ENCODE measurements at places on chromosomes 11 and 22. TPM values are rescaled to one million over a fixed set of nuclear protein-coding genes. Genes with fewer than 3 reads are reported as not detected.

The ARRB1 gene
- 26.7 TPM for total RNA-seq

- no peak for DNase-seq
These were observed 36.9 kb downstream of the NAALAD2 start for GRCh38 chr11:90171359-90171758.

The SCN4B gene
- not detected for total RNA-seq

The DRICH1 gene
- 1.7 TPM for total RNA-seq

The MRGPRX1 gene
- total RNA-seq: not detected

GRCh38 chr11:114122686-114123085 lies 63.2 kb downstream of the ZBTB16 start:
- DNase-seq: no peak

The FJX1 gene
- total RNA-seq: not detected

GRCh38 chr22:31345331-31346254 lies 553 bp downstream of the PATZ1 start:
- DNase-seq: peak; percentile 90

DNA sequence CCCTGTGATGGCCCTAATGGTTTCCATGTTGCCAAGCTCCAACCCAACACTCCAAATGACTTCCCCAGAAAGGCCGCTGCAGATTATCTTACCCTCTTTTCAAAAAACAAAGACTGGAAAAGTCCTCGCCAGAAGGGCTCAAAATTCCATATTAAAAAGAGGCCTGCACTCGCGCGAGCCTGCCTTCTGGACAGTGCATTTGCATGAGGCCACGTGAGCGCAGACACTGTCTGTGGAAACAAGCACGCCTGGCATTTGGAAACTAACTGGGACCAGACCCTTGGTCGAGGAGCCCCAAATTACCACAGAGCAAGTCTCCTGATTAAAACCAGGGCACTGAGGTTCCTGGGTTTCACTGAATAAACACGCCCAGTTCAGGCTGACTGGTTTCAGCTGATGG lies 42.9 kb downstream of the ABTB2 start:
- DNase-seq: no peak

DNA sequence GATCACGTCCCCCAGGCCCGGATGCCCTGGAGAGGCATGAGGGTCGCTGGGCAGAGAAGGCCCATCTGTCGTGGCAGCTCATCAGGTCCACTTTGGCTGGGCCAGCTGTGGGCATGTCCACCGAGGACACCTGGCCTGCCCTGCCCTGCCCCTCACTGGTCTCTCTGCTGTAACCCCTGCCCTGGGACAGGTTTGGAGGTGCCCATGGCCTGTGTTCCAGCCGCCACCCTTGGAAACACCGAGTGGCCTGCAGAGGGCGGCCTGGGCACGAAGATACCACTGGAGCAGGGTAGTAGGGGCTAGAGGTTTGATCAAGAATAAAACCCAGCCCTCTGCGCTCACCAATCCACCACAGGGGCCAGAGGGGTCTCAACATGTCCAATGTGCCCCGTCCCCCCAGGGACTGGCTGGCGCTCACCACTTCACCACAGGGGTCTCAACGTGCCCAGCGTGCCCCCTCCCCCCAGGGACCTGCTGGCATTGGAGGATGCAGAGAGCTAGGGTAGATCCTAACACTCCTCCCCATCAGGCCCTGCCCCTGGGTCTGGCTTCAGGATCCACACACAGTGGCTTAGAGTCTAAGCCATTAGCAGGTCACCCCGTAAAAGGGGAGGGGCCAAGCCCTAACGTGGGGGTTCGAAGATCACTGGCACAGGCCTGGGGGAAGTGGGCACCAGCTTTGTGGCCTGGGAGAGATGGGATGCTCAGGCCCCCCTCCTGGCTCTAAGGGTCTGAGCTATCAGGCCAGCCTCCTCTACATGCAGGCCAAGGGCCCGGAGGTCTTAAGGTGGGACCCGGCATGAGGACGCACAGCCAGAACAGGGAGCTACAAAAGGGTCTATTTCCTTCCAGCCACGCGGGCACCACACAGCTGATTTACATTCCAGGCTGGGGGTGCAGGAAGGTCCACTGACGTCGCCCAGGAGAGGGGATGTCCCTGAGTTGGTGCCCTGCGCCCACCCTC lies 1.3 kb upstream of the HDAC10 start:
- peak; percentile 76 for DNase-seq

The OR9Q2 gene
- not detected for total RNA-seq

The KREMEN1 gene
- not detected for total RNA-seq

DNA sequence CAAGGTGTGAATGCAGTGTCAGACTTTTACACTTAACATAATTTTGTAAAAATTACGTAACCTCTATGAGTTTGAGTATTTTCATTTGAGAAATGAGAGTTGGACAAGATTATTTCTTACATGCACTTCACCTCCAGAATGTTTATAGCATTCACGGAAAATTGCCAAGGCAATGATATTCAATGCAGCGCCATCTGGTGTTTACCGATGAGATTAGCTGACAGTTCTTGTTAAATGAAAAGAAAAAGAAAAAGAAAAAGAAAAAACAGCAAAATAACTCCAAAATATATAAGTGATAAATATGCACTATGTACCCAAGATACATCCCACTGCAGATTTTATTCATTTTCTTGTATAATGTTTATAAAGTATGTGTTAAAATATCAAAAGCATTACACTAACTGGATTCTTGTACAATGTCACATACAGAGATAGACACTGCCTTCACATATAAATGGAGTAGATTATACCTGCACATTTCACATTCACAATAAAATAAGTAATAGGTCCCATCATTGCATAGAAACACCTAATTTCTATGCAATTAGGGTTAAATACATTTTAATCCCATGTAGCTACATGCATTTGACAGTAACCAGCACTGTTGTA lies 976.3 kb upstream of the FAT3 start:
- DNase-seq: peak; percentile 13

The NCAM1 gene
- total RNA-seq: not detected

The MYBPC3 gene
- not detected for total RNA-seq

DNA sequence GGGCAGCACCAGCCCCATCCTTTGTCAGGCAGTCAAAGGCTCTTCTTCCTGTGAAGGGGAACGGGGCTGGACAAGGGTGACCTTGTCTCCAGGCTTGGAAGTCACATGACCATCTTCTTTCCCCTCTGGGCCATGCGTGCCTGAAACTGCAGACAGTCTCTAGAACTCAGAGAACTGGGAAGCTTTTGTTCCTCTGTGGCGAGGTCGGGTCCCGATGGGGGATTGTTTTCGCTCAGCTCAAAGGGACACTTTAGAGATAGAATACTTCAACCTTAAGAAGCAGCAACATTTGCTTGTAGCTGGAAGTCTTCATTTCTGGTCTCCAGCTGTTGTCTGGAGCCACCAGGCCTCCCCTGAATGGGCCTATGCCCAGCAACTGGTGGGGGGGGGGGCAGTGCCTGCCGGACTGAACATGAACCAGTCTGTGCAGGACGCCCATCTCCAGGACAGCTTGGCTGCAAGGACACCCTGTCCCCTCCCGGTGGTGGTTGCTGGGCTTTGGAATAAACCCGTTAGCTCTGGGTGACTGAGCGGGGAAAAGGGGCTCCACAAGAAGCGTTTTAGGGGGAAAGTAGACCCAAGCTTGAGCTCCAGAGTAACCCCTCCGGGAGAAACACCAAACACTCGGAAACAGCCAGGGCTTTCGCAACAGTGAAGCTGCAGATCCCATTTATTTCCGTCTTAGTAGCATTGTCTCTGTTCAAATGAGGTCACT lies 55.7 kb upstream of the EMID1 start:
- DNase-seq: no peak

DNA sequence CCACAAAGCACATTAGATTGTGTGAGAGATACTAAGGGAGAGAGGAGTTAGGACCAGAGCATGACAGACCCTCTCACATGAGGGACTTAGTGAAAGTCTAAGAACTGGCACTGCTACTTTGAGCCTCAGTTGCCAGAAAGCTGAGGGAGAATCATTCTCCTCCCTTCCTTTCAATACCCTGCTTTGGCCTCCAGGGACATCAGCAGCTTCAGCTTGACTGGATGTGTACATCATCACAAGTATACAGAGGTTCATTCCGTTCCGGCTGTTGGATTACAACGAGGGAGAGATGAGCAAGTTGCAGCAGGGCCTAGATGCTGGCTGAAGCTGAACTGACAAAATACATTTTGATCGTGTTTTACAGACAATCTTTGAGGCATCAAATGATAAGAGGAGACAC lies 15.7 kb upstream of the ANO5 start:
- no peak for DNase-seq

The ELF5 gene
- total RNA-seq: not detected

The RIBC2 gene
- not detected for total RNA-seq

The TRPC6 gene
- total RNA-seq: not detected

The OR56B4 gene
- total RNA-seq: not detected

- no peak for DNase-seq
These were observed 6.0 kb upstream of the SYT7 start for GRCh38 chr11:61586792-61587430.

The TUBGCP6 gene
- total RNA-seq: 126 TPM

DNA sequence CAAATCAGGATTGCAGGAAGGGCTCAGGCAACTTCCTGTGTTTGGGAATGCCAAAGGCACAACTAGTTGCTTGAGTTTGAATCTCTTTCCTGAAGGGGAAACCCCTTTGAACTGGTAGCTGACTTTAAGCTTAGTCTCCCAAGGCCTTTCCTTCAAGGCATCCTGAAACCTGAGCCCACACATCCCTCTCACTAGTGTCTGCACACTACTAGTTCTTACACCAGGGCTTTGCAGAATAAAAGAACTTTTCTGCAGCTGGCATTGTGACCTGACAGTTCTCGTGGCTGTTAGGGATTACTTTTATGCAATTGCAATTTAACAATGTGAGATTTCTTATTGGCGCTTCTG lies 95.4 kb downstream of the EXT2 start:
- DNase-seq: no peak

The CSNK1E gene
- total RNA-seq: 208 TPM

GRCh38 chr11:110512026-110512425 lies 82.3 kb downstream of the FDX1 start:
- no peak for DNase-seq

DNA sequence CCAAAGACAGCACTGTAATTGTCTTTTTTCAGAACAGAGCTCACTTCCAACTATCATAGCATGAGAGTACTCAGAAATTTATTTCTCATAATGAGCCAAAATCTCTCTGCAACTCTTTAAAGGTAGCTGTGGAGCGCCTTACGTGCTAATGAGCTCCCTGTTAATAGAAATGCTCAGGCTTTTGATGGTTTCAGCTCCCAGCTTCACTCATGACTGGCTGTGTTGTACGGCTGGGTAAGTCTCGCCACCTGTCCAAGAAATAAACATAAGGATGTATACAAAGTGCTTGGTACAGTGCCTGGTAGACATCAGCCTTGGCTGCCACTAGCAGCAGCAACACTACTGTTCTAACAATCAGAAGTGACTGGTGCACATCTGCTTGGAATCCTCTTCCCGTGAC lies 109.4 kb downstream of the LDLRAD3 start:
- DNase-seq: no peak

The NADSYN1 gene
- 106 TPM for total RNA-seq

DNA sequence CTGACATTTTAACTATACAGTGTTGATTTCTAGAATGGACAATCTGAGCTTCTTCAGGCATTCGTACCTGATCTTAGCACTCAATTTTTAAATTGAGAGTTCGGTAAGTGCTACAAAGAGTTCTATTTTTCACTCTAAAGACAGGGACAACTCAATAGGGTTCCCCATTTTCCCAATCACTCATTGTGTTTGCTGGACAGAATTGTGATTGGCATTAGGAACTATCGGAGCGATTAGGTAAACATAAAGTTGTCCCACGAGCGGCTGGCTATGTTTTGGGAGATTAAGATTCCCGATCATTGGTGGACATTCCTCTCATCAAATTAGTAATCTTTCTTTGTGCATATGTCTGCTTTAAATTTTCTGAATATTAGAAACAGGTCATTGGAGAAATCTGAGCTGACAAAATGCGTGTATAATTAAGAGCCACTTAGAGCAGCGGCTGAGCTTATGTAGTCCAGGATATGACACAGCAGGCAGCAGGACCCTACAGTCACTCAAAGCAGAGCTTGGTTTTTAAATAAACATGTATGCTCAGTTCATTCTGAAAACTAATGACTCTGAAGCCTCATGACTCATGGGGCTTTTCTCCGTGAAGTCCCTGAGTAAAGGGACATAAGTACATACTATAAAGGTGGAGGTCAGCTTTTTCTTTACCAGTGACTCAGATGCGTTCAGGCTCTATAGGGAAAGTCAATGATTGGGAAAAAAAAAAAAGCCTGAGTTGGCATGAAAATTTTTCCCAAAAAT lies 109.4 kb downstream of the GRIA4 start:
- no peak for DNase-seq

The INS gene
- total RNA-seq: not detected

The OR8G5 gene
- total RNA-seq: not detected

DNA sequence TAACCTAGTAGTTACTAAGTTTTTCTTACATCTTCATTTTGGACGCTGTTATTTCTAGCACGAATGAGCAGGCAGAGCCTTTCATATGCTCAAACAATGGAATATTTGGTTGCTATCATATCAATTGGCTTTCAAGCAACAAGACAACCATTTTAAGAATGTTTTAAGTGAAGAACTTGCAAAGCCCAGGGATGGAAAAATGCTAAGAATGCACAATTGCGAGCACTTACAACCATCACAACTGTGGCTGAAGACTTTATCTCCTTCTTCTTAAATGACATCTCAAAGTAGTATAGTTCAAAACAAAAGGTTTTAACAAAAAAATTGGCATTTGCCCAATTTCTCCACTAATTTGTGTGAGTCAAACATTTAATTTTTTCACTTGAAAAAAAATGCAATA lies 8.3 kb upstream of the MMP1 start:
- DNase-seq: no peak

The PRR33 gene
- not detected for total RNA-seq

DNA sequence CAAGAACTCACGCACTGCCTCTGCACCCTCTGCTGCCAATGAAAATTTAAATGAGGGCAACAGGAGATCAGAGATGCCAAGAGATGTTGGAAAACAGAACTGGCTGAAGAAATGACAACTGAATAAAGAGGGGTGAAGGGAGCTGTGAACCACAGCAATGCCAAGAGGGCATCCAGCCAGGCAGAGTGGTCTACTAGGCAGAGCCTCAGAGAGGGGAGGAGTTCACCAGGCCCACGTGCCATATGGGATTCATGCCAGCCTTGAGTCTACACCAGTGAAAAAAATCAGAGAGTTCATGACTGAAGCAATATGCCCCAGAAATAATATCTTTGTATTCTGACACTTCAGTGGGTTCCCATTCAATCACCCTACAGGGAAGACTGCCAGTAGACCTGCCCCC lies 4.4 kb downstream of the APOL2 start:
- no peak for DNase-seq
